ENCODE measurements at places on chromosomes 11 and 22. TPM values are rescaled to one million over a fixed set of nuclear protein-coding genes. Genes with fewer than 3 reads are reported as not detected.

Gene C11orf86
- not detected for total RNA-seq

Gene RIBC2
- 0.54 TPM for total RNA-seq

Gene ATF4
- total RNA-seq = 312 TPM

DNA sequence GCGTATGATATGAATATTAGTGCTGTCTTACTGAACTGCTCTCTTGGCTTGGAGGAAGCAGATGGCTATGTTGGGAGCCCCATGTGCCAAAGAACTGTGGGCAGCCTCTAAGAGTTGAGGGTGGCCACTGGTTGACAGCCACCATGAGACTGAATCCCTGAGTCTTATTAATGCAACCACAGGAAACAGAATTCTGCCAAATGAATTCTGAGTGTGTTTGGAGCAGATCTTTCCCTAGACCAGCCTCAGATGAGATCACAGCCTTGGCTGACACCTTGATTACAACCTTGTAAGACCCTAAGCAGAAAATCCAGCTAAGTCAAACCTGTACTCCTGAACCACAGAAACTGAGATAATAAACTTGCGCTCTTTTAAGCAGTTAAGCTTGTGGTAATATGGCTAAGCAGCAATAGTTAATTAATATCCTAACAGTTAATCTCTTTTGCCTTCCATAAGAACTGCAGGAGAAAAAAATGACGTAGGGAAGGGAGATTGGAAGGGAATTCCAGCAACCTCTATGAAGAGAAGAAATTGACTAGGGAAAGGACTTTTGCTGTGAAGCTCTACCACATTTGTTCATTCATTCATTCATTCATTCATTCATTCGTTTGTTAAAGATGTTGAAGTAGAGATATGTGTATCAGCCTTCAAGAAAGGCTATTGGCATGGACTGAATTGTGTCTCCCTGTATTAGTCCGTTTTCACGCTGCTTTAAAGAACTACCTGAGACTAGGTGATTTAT is 26.8 kb downstream of the ADM start:
- no peak for DNase-seq

GRCh38 chr11:74279256-74279655 is 32.2 kb downstream of the P4HA3 start:
- no peak for DNase-seq

DNA sequence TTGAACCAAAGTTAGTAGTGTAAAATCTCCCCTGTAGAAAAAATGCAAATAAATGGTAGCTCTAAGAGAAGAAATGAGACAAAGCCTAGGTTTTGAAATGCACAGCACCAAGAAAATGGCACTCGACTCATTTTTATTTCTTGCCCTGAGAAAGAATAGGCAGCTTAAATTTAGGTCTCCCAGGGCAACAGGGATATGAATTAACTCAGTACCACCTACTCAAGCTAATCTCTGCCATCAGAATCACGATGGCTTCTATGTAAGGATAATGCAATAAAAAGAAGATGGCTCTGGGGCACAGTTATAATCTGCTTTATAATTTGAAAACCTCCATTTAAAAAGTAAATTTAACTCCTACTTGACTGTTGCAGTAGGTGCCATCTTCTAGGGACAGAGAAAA is 1784.3 kb downstream of the LRRC4C start:
- DNase-seq = no peak

All from endothelial cell (in vitro differentiated cells).